ENCODE measurements at places on chromosomes 3 and 15. TPM values are rescaled to one million over a fixed set of nuclear protein-coding genes. Genes with fewer than 3 reads are reported as not detected.

Gene GXYLT2
- total RNA-seq = 5.1 TPM

Gene CCDC39
- total RNA-seq = 0.52 TPM

DNA sequence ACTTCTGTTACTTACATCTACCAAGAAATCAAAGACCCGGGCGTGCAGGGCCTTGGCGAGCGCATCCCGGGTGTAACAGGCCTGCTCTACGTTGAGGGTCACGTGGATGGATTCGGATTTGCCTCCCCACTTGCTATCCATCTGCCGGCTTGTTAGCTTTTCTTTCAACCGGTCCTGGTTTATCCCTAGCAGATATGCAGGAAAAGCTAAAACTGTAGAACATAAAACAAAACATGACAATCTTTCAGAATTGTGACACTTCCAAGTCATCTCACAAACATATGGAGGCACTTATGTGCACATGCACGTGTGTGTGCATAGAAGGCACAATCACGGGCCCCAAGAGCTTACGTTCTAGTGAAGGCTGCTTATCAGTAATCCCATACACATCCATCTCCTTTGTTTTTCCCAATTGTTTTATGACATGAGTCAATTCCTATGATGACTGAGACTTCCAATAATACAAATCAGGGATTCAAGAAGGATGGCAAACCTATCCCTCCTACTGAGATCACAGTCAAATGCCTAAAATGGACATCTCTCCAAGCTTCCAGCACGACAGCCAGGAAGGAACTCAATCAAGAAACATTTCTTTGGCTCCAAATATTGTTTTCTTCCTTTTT lies 11.3 kb downstream of the LDHAL6B start:
- H3K4me3 ChIP-seq = no peak overlapping the region
- H3K36me3 ChIP-seq = 0 out of 2 replicates have a peak, but pooled peaks cover 13% of the 10 kb centered on the region
- H3K27ac ChIP-seq = no peak overlapping the region
- DNase-seq = no peak
- H3K27me3 ChIP-seq = no peaks in the 10 kb centered on the region
- H3K4me1 ChIP-seq = no peaks in the 10 kb centered on the region

Gene AADACL2
- total RNA-seq = not detected

- H3K27ac ChIP-seq = no peak overlapping the region
- no peak for DNase-seq
- H3K4me3 ChIP-seq = no peak overlapping the region
- H3K36me3 ChIP-seq = no peaks in the 10 kb centered on the region
- H3K27me3 ChIP-seq = no peaks in the 10 kb centered on the region
Observed at GRCh38 chr3:187811585-187812250, 66.5 kb upstream of the BCL6 start.

- no peak overlapping the region for H3K4me3 ChIP-seq
- H3K36me3 ChIP-seq = no peaks in the 10 kb centered on the region
- H3K4me1 ChIP-seq = peaks cover 16% of the 10 kb centered on the region
- H3K27me3 ChIP-seq = no peaks in the 10 kb centered on the region
Observed at GRCh38 chr3:191244242-191244867, 45.3 kb downstream of the OSTN start.

DNA sequence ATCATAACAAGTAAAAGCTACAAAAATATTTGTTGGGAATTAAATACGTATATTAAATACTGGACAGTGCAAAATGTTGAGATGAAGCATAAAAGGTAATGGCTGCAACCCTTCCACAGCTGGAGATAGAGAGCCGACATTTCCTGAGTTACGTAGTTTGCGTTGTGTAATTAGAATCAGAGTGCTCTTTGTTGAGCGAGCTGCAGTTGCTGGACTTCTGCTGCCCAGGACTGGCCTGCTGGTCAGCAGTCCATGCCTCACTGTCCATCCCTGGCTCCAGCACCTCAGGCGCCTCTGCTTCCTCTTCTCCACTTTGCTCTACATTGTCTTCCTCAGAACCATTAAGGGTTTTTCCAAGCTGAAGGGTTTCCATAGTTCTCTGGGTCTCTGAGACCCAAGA lies 28.4 kb upstream of the SHC4 start:
- DNase-seq = no peak
- H3K27me3 ChIP-seq = no peaks in the 10 kb centered on the region
- no peak overlapping the region for H3K27ac ChIP-seq
- H3K4me1 ChIP-seq = no peaks in the 10 kb centered on the region
- H3K36me3 ChIP-seq = peaks cover 17% of the 10 kb centered on the region

- no peaks in the 10 kb centered on the region for H3K36me3 ChIP-seq
- no peak for DNase-seq
- H3K4me1 ChIP-seq = peaks cover 3% of the 10 kb centered on the region
- H3K27me3 ChIP-seq = no peaks in the 10 kb centered on the region
Observed at GRCh38 chr15:52695154-52695553, 16.0 kb upstream of the ATOSA start.

- H3K36me3 ChIP-seq = peaks cover 5% of the 10 kb centered on the region
- DNase-seq = no peak
- no peak overlapping the region for H3K4me3 ChIP-seq
- no peaks in the 10 kb centered on the region for H3K4me1 ChIP-seq
- H3K27me3 ChIP-seq = no peaks in the 10 kb centered on the region
Observed at GRCh38 chr3:13375464-13375863, 44.7 kb downstream of the NUP210 start.

GRCh38 chr3:159326998-159327397 lies 525.1 kb downstream of the MFSD1 start:
- H3K27me3 ChIP-seq = no peaks in the 10 kb centered on the region
- no peak overlapping the region for H3K27ac ChIP-seq
- H3K36me3 ChIP-seq = no peaks in the 10 kb centered on the region
- no peak overlapping the region for H3K4me3 ChIP-seq

Gene HCN4
- total RNA-seq = 10.1 TPM

Gene VILL
- total RNA-seq = 9.8 TPM

Gene GCHFR
- total RNA-seq = 44.2 TPM

Data from GM23338 (cell line).